ENCODE measurements at places on chromosomes 2 and 18.

- DNase-seq: peak; percentile 82
These were observed 50.0 kb downstream of the HDHD2 start for GRCh38 chr18:47100212-47100831.

GRCh38 chr18:48161911-48162698, 231.6 kb upstream of the SMAD2 start:
- no peak for DNase-seq

GRCh38 chr2:55801436-55801835, 107.8 kb upstream of the PNPT1 start:
- DNase-seq: no peak

- DNase-seq: no peak
These were observed 128.6 kb upstream of the TLK1 start for GRCh38 chr2:171289316-171289715.

DNA sequence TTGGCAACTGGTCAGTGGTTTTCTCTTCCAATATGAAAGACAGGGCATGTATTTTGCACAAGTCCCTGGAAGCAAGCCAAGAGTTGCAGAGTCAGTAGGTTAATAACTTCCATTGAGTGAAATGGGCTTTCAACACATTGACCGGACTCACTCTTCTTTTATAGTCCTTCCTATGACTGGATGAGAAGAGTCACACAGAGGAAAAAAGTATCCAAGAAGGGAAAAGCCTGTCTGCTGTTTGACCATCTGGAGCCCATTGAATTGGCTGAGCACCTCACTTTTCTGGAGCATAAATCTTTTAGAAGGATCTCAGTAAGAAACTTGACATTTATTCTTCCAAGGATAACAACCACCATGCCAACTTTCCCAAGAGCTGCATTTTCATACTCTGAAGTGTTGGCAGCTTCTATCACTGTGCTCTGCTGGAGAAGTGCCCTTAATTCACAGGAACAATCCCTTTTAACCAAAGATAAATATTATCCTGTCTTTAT, 45.4 kb downstream of the RASGRP3 start:
- no peak for DNase-seq

GRCh38 chr2:240329778-240330177, 105.7 kb upstream of the GPC1 start:
- DNase-seq: no peak

- no peak for DNase-seq
These were observed 527 bp downstream of the IGFBP5 start for GRCh38 chr2:216694826-216695217.

DNA sequence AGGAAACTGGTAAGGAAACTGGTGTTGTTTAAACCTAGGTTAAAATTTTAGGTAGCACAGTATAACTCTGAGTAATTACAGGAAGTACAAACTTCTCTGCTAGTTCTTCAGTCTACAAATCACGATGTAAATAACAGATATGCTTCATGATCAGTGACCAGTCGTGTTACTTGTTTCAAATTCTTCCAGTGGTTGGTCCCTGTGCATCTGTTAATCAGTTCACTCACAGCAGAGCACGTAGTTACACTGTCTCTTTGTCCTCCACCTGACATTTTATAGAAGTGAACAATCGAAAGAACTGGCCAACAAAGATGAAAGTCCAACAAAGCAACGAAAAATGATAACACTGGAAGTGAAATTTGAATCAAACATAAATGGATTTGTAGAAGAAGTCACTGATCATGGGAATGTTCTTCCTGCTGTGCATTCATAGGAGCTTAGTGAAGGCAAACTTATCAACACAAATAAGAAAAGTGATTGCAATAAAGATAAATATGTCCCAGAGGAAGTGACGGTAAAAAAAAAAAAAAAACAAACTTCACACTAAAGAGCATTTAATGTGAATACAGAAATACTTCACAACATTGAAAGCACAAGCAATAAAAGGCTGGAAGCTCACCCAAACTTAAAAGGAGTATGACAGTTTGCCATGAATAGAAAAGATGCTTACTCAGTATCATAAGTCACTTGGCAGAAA, 7.0 kb downstream of the EIF2AK2 start:
- no peak for DNase-seq

- DNase-seq: no peak
These were observed 34.7 kb downstream of the ST6GAL2 start for GRCh38 chr2:106851087-106851874.

DNA sequence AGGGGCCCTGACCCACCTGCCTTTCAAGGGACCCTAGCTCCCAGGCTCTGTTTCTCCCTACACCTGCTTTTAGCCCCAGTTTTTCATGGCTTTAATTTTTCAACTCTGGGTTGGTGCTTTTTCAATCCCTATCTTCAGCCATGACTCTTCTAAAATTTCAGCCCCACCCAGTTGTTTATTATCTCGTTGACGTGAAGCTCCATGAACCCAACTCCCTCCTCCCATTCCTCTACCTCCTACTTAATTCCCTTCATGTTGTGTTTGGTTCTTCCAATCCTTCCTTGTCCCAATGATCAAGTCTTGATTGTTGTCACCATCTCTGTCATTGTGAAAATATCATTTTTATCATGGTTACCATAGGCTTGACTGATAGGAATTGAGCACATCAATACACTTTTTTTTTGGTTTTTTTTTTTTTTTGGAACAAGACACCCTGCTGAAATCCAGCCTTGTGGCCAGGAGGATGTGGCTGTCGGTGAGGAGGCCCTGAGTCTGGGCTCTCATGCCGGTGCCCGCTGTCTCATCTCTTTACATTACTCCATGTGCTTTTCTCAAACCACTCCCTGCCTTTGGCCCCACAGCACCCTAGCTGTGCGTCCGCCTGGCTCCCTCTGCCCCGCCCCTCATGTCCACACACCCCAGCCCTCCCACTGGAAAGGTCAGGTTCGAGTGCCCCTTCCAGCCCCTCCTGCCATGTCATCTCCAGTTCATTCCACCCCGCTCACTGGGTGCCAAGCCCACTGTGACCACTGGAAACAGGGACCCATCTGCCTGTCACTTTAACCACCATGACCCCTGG, 39.3 kb downstream of the NAPG start:
- DNase-seq: no peak

- DNase-seq: no peak
These were observed 62.4 kb upstream of the SPATS2L start for GRCh38 chr2:200244111-200244510.

DNA sequence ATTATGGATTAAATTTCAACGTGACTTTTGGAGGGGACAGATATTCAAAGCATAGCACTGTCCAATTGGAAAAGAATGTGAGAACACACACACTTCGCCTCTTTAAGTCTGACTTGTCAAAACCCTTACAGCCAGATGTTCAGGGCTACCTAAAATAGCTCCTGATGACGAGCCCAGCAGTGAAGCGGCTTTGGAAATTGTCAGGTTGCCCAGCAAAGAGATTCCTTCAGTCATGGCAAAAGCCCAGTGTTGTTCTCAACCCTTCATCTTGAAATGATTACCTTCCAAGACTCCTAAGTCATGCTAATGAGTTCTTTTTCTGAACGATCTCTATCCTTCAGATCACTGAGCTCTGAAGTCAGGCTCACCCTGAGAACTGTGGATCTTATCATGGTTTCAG, 436.6 kb downstream of the LRATD1 start:
- DNase-seq: no peak
